ENCODE measurements at places on chromosomes 3 and 15.

DNA sequence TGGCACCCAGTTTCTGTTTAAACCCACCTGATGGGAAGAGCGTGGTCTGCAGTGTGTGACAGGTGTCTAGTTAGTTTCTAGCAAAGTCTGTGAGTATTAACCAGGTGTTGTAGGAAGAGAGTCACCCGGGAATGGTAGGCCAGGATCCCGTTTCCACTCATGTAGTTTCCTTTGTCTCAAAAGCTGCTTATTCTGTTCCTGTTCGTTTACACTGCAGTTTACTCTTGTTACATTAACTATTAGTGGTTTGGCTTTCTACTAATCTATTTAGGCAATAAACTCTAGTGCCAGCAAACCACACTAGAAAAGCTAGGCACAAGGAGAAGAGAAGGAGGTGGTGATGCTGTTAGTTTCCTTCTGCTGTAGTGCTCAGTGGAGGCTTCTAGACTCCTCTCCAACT is 32.7 kb downstream of the WDR76 start:
- DNase-seq: no peak

DNA sequence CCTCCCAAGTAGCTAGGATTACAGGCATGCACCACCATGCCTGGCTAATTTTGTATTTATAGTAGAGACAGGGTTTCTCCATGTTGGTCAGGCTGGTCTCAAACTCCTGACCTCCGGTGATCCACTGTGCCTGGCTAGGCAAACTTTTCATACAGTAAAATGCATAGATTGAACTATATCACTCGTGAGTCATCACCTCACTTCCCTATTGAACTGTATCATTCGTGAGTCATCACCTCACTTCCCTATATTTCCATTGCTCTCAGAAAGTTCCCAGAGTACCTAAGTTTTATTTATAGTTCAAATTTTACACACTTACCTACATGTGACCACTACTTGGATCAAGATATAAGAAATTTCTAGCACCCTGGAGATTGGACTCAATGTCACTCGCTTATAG is 73.6 kb upstream of the ACAD9 start:
- DNase-seq: no peak

DNA sequence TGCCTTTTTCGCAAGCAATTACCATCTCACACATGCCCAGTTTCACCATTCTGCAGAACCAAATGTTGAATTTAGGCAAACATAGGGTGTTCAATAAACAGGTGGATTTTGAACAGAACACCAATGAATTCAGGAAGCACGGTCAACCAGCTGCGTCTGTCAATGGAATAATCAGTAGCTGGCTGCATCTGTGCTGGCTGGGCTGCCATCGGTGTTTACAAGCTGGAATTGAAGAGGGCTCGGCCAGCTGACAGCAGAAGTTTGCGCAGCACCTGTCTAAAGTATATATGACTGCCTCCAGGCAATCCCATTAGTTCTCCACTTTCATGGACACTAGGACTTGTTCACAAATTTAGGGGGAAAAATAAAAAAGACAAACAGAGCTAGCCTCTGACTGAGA is 996.4 kb upstream of the CFAP20DC start:
- DNase-seq: no peak

DNA sequence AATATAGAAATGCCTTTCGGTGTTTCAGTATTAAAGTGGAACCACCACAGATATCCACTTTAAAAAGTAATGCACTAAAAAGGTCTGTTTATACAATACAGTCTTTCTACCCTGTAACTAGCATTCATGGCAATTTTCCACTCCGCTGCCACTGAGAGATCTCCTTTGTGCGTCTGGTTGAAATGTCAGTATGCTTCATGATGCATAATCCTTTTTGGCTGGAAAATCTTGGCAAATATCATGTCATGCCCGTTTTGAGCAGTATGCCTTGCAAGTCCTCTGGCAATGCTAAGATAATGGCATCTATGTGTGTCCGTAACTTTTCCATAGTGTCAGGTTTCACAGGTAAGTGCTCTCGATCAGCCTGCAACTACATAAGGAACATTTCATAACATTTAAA is 30.8 kb upstream of the ARF4 start:
- DNase-seq: no peak

- no peak for DNase-seq
Observed at GRCh38 chr15:39801641-39802309, 19.1 kb upstream of the FSIP1 start.
